ENCODE measurements at places on chromosomes 11 and 22.

DNA sequence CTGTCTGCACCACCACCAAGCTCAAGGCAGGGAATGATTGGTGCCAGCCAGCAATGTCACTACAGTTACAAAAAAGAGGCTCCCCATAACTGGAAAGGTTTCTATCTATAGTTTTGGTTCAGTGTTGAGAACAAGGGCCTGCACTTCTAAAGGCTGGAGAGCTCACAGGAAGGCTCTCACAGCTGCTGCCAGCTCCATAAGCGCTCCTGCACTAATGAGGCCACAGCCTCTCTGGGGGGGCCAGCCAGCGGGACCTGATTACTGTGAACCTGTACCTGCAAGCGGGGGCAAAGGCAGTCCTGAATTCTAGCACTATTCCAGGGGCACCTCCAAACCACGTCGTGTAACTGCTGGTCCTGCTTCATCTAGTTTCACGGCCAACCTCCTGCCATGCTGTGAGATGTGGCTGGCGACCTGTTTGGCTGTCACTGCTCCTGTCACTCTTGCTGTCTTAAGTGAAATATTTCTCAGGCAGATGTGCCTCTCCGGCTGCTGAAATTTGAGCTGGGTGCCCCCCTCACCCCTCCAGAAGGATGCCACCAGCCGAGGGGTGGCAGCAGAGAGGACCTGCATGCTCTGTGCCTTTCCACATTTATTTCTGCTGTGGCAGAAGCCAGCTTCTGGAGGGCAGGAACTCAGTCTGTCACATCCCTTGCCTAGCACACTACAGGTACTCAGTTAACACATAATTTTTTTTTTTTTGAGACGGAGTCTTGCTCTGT lies 53.3 kb upstream of the ARFGAP3 start:
- DNase-seq: no peak

DNA sequence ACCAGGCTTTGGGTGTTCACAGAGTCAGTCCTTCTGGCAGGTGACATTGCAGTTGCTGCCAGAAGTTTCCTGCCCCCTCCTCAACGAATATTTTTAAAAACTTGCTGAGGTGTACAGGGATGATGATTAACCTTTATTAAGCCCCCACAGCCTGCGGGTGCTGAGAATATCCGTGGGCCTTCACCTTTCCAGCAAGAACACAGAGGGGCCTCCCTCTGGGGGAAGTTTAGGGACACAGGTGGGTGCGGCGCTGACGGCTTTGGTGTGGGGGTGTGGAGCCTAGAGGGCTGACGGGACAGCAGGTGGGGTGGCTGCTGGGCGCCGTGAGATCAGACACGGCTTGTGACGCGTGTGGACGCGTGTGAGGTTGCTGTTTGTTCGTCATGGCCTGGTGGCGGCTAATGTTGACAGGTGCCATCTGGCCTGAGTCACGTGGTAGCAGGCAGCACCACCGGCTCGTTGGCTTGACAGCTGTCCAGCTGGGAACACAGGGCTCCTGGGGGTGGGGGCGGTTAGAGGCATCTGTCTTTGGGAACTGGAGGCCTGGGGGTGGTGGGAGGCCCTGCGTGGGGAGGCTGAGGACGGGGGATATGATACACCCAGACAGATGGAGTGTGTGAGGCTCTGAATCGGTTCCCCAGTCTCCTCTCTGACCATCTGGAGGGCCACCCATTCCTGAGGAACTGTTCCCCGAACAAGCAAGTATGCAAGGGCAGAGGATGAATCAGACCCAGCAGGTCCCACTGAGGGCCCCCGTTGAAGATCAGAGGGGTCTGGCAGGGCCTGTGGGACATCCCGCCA lies 12.5 kb upstream of the LRRC10B start:
- DNase-seq: no peak

GRCh38 chr11:30128269-30128932 lies 102.4 kb upstream of the FSHB start:
- DNase-seq: peak; percentile 43

DNA sequence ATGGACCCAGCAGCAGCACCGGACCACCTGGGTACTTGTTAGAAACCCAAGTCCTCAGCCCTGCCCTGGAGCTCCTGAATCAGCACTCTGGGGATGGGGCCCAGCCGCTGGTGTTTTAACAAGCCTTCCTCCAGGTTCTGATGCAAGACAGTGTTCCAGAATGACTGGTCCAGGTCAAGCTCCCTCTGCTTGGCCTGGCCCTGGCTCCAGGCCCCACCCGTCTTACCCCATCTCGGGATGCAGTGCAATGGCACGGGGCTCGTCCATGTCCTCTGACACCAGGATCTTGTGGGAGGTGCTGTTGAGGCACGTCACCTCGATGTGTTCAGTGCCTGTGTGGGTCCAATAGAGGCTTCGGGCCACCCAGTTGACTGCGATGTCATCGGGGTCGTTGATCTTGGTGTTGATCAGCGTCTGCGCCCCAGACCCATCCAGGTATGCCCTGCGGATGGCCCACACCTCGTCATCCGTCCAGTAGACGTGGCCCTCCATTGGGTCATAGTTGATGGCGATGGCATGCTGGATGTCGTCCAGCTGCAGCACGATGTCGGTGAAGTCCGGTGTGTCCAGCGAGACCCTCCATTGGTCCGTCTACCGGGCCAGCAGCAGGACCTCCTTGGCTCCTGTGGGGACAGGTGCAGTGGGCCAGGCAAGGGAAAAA lies 140.3 kb downstream of the CRYBB2 start:
- DNase-seq: no peak

DNA sequence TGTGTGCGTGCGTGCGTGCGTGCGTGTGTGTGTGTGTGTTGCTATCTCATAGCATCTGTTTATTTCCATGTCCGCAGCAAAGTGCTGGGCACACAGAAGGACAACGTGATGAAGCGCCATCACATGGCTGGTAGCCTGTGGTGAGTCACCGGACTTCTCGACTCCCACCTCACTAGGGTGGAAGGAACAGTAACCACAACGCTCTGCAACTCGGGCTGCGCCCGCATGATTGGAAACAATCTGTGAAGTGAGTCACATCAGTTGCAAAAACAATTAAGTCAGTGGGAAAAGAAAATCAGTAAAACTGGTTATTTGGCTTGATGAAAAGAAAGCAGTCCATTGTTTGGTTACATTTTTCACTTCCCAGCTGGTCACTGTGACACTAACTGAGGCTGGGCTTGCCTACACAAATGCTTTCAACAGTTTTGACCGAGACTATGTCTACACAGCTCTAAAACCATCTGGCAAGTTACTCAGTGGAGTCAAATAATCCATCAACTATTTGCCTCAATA lies 437.3 kb upstream of the CADM1 start:
- peak; percentile 97 for DNase-seq

- peak; percentile 97 for DNase-seq
These were observed 88.7 kb downstream of the TP53I11 start for GRCh38 chr11:44861849-44862557.

GRCh38 chr11:116109228-116109627 lies 605.0 kb upstream of the CADM1 start:
- DNase-seq: peak; percentile 95

Data from urothelium cell line (cell line).